ENCODE measurements at places on chromosomes 13 and 19.

GRCh38 chr13:50196118-50196517, 180.9 kb downstream of the KCNRG start:
- no peak for DNase-seq

- DNase-seq = peak; percentile 91
Measured at GRCh38 chr19:40803857-40804782, 5.1 kb downstream of the EGLN2 start.

DNA sequence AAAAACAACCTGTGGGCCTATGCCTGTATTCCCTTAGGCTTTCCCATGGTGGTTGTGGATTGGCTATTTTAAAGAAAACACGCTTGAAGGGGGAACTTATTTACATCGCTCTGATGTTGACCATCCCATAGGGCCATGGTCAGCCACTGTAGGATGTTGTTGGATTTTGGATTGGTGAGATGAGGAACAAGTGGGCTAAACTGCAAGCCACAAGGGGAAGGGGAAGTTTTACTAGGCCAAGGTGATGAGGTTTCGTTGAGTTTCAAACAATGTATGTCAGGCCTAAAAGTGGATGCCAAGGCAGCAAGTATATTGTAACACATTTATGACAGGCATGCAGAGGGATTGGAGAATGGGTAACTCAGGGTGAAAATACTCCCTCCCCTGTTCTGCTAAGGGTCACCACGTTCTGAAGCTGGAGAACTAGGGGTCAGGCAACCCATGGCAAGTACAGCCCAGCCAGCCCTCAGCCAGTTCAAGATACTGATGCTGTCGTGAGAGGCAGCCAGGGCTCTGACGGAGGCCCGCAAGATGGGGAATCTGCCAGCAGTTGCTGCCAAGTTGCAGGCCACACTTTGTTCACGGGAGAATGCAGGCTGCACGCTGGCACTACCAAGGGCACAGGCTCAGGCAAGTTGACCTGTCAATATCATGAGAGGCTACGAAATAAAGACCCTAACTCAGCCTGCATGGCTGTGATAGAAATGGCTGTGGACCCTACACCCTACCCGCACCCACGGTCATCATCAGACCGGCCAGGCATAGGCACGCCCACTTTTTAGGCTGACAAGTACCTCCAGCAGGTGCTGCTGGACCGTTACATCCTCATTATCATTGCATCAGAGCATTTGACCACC, 11.1 kb downstream of the IRGC start:
- DNase-seq = no peak

- DNase-seq = peak; percentile 50
Measured at GRCh38 chr19:35135389-35135909, 590 bp upstream of the LGI4 start.

- DNase-seq = no peak
Measured at GRCh38 chr19:31314156-31314555, 35.1 kb downstream of the TSHZ3 start.

DNA sequence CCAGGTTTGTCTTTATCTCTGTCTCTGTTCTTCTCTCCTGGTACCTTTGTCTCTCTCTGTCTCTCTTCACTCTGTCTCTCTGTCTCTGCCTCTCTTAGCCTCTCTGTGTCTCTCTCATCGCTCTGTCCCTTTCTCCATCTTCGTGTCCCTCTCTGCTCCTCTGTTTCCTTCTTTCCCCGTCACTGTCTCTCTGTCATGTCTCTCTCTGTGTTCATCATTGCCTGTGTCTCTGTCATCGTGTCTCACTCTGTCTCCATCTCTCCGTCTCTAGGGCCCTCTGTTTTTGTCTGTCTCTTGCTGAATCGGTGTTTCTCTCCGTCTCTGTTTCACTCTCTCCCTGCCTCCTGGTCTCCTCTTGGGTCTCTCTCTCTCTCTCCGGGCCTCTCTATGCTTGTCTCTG, 2.9 kb upstream of the KCNN4 start:
- DNase-seq = no peak

- no peak for DNase-seq
Measured at GRCh38 chr13:99332456-99332855, 25.3 kb upstream of the GPR183 start.

GRCh38 chr13:50574731-50575130, 268.8 kb downstream of the DLEU7 start:
- DNase-seq = no peak

DNA sequence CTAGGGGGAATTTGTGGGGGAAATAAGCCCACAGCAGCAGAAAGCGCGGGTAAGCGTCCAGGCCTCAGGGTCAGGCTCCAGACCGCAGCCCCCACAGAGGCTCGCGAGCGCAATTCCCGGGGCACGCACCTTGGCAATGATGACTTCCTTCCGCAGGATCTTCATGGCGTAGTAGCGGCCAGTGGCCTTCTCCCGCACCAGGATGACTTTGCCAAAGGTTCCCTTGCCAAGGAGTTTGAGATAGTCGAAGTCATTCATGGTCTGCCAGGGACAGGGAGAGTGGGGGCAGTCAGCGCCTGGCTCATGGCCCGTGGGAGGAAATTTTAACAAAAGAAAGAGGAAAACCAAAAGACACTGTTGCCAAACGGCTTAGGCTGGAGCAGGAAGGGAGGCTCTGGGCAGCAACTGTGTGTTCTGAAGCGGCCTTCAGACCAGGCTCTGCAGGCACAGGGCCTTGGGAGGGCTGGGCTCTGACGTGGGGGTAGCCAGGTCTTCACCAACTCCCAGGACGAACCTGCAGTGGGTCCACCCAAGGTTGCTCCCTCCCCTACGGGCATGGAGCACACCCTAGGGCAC, 15.4 kb upstream of the CCNP start:
- DNase-seq = no peak

- DNase-seq = no peak
Measured at GRCh38 chr13:106113796-106114195, 421.7 kb downstream of the EFNB2 start.

- DNase-seq = no peak
Measured at GRCh38 chr19:2309734-2310362, 1.9 kb upstream of the LINGO3 start.

GRCh38 chr13:96796091-96796633, 198.1 kb downstream of the OXGR1 start:
- DNase-seq = no peak

GRCh38 chr19:1761528-1762242, 8.4 kb downstream of the ONECUT3 start:
- DNase-seq = no peak

GRCh38 chr19:35470128-35470527, 20.1 kb downstream of the KRTDAP start:
- no peak for DNase-seq

DNA sequence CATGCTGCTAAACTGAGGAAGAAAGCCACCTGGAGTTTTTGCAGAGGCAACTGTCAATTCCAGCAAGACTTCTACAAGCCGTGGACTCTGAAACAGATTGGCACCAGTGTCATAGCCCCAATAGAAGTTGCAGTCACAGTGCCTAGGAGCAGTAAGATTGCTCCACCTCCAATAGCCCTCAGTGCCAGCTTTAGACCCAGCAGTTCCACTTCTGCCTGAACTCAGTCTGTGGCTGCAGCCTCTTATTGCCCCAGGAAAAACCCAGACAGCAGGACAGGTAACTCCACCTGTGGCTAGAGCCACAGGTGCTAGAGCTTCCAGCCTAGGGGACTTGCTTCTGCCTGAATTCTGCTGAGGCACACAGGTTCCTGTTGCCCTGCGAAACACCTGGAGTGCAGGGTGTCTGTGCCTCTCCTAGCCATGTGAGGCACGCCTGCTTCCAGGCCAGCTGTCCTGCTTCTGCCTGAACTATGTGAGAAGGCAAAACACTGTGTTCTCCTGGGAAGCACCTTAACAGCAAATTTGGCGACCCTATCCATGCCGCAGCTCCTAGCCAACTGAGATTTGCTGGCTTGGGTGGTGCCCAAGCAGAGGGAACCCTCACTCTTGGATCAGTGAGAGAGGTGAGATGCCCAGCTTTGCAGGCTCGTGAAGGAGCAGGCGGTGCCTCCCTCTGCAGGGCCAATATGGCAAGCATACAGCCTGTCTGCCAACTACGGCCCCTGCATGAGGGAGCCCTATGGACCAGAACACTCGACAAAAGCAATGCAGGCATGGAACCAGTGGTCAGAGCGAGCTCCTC, 607.6 kb downstream of the PCDH17 start:
- DNase-seq = no peak

DNA sequence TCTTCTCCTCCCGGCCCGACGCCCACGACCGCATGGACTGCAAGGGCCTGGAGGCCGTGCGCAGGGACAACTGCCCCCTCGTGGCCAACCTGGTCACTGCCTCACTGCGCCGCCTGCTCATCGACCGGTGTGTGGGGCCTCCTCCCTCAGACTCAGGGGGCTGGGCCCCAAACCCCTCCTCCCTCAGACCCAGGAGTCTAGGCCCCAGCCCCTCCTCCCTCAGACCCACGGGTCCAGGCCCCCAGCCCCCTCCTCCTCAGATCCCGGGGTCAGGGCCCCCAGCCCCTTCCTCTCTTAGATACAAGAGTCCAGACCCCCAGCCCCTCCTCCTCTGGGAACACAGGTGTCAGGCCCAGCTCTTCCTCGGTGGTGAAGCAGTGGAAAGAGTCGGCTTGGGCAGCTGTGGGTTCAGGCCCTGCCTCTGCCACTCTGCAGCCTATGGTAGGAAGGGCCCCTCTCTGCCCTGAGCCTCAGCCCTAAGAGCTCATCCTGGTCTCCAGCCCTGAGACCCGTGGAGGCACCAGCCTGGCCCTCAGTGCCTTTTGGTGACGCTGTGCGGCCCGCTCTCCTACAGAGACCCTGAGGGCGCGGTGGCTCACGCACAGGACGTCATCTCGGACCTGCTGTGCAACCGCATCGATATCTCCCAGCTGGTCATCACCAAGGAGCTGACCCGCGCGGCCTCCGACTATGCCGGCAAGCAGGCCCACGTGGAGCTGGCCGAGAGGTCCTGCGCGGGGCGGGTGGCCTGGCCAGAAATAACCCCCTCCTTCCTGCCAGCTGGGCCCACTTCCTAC, 3.7 kb upstream of the SPIB start:
- peak; percentile 64 for DNase-seq

DNA sequence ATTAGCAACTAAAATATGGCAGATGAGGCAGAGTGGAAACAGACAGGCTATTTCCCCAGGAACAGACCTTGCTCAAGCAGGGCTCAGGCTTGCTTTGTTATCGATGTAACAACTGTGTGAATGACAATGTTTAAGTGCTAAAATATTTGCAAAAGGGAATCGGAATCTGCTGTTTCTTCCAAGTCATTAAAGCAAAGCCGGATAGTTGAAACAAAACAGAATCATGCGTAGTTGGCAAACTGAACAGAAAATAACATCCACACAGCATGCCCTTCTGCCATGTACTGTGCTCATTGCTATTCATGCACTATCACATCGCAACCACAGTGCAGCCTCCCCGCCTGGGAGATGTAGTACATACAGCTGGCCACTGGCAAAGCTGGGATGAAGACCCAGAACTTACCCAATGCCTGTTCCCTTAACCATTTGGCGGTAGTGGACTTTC, 799.1 kb downstream of the DIAPH3 start:
- no peak for DNase-seq

DNA sequence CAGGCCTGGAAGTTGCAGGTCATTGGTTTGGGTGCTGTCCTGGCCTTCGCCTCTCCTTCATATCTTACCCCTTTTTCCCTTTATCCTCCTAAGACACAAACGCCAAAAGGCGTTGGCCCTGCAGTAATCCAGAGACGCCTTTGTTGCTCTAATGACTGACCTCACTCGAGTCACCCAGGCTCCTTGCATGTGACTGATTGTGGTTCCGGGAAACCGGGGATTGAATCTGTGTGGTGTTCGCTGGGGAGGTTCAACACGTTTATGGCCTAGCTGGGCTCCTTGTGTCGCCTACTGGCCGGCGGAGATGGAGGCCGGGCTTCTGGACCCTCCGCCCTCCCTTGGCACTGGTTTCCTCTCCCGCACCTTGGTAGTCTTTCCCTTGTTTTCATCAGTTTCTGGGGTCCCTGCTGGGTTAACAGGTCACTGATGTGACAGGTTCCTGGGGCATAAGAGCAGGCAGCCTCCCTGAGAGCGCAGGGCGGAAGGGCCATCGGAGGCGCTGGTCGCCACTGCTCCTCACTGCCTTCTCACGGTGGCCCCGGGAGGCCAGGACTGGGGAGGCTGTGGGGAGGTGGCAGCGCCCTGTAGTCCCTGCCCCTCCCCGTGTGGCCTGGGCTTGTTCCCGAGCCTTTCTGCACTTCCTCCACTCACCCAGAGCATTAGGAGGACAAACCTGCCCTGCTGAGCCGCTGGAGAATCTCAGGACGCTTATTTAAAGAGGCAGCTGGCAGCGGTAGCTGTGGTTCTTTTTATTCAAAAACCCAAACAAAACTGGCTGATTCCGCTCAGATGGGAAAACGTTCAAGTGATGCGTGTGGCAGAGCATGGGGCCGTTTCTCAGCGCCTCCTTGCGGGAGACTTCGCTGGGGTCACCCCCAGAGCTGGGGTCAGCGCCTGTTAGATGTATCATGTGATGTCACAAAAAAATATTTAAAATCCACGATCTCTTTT, 18.1 kb upstream of the NDUFS7 start:
- DNase-seq = no peak

DNA sequence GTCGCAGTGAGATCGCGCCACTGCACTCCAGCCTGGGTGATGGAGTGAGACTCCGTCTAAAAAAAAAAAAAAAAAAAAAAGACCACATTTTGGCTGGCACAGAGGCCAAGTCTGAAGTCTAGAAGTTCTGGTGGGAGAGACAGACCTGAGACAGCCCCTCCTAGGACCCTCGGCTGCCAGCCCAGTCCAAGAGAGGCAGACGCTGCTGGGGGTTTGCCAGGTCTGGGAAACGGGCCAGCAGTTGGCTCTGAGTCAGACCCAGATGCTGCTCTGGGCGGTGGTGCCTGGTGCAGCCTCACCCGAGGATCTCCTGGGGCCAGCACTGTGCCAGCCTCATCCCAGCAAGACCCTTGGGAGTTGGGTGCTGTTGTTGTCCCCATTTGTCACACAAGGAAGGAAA, 5.8 kb downstream of the FCHO1 start:
- no peak for DNase-seq

DNA sequence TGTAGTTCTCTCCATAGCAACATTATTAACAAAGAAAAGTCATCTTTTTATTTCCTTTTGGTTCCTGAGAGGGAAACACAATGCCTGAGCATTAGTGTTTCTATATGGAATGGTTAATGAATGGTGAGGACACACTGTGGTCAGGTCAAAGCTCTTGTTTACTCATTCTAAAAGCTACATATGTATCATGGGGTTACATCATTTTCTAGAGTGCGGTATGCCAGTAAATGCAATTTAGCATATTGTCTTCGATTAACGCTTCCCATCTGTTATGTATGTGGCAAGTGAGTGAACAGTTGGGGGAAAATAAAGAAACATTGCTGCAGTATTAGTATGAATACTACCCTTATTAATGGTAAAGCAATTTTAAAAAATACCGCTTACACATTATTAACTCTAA, 1152.2 kb upstream of the SPRY2 start:
- DNase-seq = no peak

All from CD4-positive, alpha-beta memory T cell (primary cell).